AG08396 (cell line): ENCODE measurements at places on chromosomes 1 and 21.

- no peak for DNase-seq
Observed at GRCh38 chr21:42834726-42835191, 44.6 kb downstream of the WDR4 start.

GRCh38 chr21:14403681-14404318, 20.9 kb upstream of the HSPA13 start:
- peak; percentile 5 for DNase-seq

- peak; percentile 67 for DNase-seq
Observed at GRCh38 chr1:246705368-246705767, 18.8 kb upstream of the SCCPDH start.

DNA sequence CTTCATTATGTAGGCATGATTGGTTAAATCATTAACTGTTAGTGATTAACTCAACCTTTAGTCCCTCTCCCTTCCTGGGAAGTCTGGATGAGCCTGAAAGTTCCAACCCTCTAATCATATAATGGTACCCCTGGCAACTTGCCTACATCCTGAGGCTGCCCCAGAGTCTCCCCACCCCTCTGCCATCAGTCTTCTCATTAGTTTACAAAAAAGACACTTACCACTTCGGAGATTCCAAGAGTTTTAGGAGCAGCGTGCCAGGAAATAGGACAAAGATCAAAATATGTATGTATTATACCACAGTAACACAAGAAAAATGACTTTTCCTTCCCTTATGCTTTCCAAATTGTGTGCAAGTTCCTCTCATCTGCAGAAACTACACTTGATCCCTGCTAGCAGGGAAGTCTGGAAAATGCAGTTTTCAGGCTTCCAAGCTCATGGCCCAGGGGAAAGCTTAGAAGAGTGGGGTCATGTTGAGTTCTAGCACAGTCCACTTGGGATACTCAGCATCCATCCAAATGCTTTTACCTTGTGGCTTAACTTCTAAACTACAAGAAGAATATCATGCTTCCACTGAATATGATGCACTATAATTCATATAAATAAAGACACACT, 64.6 kb upstream of the PPIH start:
- DNase-seq = no peak

DNA sequence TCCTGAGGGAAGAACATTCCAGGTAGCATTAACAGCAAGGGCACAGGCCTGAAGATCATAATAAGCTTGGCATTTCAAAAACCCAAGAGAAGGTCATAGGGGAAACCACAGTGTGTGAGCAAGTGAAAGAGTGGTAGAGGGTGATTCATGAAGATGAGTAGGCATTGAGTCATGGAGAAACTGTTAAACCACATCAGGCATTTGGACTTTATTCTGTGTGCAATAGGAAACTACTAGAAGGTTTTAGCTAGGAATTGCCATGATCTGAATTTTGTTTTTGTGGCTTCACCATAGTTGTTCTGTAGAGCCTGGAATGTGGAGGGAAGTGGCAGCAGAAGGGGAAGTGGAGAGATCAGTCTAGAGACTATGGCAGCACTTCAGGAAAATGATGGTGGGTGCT, 359.0 kb upstream of the PTBP2 start:
- DNase-seq = peak; percentile 68
